AG04449 (cell line): ENCODE measurements at places on chromosomes 6 and 20.

DNA sequence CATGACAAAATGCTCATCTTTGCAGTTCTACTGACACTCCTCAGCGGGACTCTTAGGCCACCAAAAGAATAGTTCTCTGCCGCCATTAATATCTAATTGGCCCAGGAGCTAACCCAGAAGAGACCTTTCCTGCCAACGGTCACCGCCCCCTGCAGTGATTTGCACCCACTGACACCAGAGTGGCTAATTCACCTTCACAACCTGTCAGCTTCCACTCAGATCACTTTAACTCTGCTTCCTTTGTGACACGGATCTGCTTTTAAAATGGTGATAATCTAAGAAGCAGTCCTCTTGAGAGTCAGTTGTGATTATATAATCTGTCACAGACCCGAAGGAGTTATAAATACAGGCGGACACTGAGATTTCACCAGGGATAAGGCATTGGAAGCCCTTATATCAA lies 172.8 kb downstream of the FRK start:
- DNase-seq = no peak

DNA sequence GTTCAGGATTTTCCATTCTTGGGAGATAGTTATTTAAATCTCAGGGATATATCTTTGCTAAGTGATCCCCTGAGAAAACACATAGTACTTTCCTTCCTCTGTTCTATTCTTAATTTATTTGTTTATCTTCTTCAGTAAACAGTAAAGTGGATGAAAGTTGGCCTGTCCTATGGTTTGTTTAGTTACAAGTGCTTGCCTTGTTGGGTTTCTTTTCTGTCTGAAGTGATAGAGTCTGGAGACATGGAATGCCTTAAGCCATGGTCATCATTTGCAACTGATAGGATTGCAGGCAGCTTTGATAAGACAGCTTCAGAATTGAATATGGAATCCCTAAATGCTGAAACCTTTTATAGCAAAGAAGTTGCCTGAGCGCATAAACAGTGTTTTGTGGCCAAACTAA lies 4.9 kb downstream of the ADGRG6 start:
- DNase-seq = no peak

DNA sequence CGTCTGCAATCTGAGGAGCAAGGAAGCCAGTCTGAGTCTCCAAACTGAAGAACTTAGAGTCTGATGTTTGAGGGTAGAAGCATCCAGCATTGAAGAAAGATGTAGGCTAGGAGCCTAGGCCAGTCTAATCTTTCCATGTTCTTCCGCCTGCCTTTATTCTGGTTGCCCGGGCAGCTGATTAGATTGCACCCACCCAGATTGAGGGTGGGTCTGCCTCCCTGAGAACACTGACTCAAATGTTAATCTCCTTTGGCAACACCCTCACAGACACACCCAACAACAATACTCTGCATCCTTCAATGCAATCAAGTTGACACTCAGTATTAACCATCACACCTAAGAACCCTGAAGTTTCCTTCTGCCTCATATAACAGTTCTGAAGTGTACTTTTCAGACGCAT lies 350.1 kb downstream of the RFPL4B start:
- no peak for DNase-seq

DNA sequence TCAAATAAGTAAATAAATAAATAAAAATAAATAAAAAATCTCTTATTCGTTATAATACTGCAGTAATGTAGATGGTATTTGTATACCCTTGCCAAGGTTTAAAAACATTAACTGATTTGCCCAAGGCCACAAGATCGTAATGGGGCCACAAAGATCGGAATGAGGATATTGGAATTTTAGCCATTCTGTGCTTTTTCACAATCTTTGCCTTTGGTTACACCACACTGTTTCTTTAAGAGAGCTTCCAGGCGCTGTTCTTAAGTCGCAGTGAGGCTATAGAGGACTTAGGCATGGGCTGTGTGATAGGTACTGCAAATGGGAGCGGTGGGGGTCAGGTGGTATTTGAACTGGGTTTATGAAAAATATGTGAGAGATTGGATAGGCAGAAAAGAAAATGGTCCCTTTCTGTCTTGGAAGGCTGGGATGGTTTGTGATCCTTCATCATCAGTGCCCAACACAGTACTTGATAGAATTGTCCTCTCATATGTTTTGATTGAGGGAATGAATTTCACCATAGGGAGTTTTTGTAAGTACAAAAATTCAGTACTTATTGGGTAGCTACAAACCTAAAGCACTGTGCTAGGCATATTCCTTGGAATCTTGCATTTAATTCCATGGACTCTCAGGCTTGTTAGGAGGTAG lies 1.4 kb downstream of the NUS1 start:
- DNase-seq = no peak

- no peak for DNase-seq
Observed at GRCh38 chr6:109456111-109456583, 575 bp upstream of the MICAL1 start.
